ENCODE measurements at places on chromosomes 2 and 18. TPM values are rescaled to one million over a fixed set of nuclear protein-coding genes. Genes with fewer than 3 reads are reported as not detected.

RNF125 gene
- 15.2 TPM for polyA plus RNA-seq

GPAT2 gene
- 7.4 TPM for polyA plus RNA-seq

- no peak for DNase-seq
These were observed 237.4 kb downstream of the CAMKMT start for GRCh38 chr2:44599130-44599529.

DNA sequence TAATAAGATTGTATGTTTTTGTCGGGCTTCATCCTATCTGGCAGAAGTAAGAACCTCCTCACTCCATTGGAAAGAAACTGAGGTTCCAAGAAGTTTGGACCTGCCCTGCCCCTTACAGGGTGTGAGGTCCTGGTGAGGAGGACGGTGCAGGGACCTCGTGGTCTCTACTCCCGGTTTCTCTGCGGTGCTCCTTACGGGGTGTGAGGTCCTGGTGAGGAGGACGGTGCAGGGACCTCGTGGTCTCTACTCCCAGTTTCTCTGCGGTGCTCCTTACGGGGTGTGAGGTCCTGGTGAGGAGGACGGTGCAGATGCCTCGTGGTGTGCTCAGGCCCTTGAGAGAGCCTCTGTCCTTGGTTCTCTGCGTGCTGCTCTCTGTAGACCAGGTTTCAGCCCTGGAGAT lies 5.2 kb downstream of the CTDP1 start:
- DNase-seq = no peak

MAP2 gene
- polyA plus RNA-seq = 12.2 TPM

DNA sequence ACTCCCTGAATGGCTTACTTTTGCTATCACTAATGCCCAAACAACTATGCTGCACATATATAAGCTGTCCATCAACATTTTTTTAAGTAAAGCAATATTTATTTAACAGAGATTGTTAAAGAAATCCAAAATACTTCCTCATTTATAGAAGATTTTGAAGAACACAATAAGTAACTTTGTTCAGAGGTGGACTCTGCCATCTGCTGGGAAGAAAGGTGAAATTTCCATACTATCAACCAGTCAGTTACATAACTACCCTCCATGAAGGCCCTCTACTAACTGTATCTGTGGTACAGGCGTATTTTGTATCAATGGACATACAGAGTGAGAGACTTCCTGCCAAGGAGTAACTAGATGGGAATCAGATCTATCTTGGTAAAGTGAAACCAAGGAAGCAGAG lies 106.0 kb downstream of the DTNB start:
- DNase-seq = peak; percentile 34

OBSL1 gene
- 93.2 TPM for polyA plus RNA-seq

DNA sequence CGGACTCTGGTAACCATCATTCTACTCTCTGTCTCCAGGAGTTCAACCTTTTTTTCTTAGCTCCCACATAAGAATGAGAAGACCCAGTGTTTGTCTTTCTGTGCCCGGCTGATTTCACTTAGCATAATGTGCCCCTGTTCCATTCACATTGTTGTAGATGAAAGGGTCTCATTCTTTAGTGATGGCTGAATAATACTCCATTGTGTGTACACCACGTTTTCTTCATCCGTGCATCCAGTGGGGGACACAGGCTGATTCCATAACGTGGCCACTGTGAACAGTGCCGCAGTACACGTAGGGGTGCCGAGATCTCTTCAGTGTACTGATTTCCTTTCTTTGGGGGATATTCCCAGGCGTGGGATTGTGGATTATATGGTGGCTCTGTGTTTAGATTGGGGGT lies 72.3 kb upstream of the NFATC1 start:
- DNase-seq = no peak

GRCh38 chr18:5066380-5066977 lies 130.6 kb downstream of the AKAIN1 start:
- no peak for DNase-seq

DNA sequence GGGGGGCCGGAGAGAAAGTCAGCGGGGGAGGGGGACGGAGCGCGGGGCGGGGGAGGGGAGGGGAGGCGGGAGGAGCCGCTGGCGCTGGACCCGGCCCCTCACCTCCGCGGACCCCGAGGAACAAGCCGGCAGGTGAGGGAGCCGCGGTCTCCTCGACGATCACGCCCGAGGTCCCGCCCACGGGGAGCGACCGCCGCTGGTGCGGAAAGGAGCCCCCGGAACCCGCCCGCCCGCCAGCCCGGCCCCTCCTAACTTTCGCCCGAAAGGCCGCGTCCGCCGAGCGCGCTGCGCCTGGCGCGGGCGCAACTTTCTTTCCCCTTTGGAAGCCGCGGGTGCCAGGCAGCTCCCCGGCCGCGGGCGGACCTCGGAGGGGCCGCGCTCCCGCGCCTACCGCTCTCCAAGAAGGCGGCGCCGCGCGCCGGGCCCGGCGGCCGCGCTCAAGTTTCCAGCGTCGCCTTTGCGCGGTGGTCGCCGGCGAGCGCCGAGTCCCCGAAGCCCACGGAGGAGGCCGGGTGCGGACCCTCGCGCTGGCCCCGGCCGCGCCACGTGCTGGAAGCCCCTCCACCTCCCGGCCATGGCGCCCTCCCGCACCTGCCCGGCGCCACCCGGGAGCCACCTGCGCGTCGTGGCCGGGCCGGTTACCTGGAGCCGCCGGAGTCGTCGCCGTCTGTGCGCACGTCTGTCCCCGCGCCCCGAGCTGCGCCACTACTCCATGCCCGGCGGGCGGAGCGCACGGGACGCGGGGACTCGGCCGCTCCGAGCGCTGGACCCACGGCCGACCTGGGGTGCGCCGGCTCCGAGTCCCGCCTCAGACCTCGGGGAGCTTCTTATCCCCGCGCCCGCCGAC lies at the start of gene ALKAL2:
Gene ALKAL2, minus strand, starts transcription at position 181 of the 847 bp plus-strand sequence. CDS start 256 bp downstream, outside the sequence.
- DNase-seq = no peak

DNA sequence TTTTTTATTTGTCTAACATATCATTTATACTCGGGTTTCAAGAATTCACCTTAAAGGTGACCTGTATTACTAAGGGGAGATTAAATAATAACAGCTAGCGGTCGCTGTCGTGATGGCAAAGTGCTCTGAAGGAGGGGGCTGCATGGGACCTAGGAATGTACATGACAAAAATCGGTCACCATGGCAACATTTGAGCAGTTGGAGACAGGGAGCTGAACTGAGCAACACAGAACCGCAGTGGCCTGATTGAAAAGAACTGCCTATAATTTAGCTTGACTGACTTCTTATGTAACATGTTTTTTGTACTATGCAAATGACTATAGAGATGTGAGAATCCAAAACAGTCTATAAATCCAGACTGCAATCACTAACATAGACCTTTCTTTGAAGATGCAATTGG lies 34.3 kb upstream of the EPHA4 start:
- DNase-seq = no peak

PID1 gene
- polyA plus RNA-seq = 39.7 TPM

GRCh38 chr2:155727187-155727895 lies 605.2 kb downstream of the NR4A2 start:
- DNase-seq = no peak

DNA sequence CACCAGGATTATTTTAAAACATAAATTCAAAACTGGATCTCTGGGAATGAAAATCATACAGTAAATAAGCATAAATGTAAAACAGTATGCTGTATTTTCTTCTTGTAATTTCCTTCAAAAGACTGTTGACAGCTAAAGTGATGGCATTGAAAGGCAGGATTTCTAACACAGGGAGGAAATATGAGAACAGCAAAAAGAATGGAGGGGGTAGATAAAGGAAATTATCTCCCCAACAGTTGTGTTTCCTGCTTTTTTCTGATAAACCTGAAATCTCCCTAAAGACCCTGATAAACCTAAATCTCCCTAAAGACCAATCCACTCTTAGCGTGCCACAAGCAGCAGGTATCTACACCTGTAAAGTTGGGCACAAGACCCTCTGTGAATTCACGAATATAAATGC lies 50.8 kb downstream of the PIAS2 start:
- DNase-seq = no peak

DCDC2C gene
- 0.32 TPM for polyA plus RNA-seq

GRCh38 chr18:3624935-3625741 lies 175.2 kb downstream of the TGIF1 start:
- no peak for DNase-seq

GPR75 gene
- 5.0 TPM for polyA plus RNA-seq

- no peak for DNase-seq
These were observed 242.9 kb upstream of the GYPC start for GRCh38 chr2:126413079-126413478.

CCL20 gene
- 5.3 TPM for polyA plus RNA-seq

- DNase-seq = no peak
These were observed 175.9 kb downstream of the NR4A2 start for GRCh38 chr2:156156580-156156979.

SLC19A3 gene
- polyA plus RNA-seq = 0.73 TPM

ADRA2B gene
- 4.0 TPM for polyA plus RNA-seq
